ENCODE measurements at places on chromosomes 3 and 15.

DNA sequence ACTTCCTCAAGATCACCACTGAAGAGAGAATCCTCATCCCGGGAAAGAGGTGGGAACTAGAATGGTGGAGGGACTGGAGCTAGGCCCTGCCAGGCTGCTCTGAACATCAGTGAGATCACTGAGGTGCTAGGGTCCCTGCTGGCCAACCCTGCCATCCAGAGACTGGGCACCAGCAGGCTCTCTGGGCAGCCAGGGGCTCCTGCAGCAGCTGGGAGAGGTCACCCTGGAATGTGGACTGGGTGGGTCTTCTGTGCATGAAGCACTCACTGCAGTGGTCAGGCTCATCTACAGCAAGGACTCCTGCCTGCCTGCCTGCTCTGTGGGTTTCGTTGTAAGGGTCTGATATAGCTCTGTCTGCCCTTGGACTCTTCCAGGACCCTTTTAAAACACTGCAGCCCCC lies 24.9 kb downstream of the ALS2CL start:
- DNase-seq = no peak

DNA sequence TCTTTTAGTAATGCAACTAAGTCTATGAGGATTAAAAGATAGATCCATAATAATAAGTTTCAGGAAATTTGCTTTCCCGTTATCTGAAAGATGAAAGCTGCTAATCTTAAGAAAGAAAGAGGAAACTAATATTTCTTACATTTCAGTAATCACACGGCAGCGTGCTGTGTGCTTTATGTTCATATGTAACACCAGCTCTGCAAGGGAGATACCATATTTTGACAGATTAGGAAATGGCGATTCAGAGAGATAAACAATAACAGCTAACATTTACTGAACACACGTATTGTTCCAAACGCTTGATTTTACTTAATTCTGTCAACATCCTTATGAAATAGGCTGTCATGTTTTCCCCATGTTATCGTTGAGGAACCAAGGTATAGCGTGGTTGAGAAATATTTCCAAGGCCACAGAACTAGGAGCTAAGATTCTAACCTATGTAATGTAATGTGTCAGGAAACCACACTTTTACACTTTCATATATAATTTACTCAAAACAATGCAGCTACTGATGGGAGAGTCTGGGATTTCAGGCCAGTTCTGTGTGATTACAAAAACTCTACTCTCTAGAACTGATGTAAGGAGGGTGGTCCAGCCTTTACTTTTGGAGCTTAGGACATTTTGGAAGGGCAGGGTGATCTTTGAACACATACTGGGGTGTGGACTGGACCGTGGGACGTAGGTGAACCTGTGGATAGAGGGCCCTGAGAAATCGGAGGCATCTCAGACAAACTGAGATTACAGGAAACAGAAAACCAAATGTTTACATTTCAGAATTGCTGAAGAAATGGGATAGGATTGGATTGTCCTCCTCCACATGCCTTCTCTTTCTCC lies 100.6 kb downstream of the IL1RAP start:
- no peak for DNase-seq

- no peak for DNase-seq
Observed at GRCh38 chr15:29088666-29089065, 181.0 kb downstream of the NSMCE3 start.

DNA sequence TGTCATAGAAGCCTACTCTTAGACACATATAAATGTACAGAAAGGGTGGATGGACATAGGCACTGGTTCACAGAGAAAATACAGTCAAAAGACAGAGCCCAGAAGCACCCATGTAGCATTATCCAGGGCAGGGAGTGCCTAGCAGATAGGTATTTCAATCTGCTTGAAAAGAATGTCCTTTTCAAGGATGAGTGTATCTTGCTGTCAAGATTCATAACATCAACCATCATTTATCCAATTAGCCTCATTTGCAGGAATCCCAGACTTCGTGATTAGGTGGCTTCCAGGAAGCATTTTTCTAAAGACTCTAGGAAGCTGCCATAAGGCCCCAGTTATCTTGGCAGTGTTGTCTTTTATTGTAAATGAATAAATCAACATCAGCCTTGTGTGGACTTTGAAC lies 55.6 kb downstream of the SCN11A start:
- no peak for DNase-seq

GRCh38 chr3:157233923-157234322 lies 74.0 kb upstream of the CCNL1 start:
- no peak for DNase-seq

DNA sequence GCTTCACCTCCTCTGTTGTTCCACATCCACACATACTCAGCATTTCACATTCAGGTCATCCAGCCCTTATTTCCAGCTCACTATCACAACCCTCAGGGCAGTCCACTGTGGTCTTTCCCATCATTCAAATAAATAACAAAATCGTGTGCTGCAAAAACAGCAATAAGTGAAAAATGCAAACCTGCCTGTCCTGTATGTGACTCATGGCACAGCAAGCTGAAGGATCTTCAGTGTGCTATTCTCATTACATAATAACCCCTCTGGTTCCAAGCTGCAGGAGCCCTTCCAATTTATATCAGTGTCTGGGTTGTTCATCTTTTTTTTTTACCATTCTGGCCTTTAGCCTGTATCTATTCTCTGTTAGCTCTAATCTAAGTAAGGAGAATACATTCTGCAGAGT lies 185.3 kb upstream of the UBE2E2 start:
- no peak for DNase-seq
